ENCODE measurements at places on chromosomes 12 and 14. TPM values are rescaled to one million over a fixed set of nuclear protein-coding genes. Genes with fewer than 3 reads are reported as not detected.

- no peak for DNase-seq
Measured at GRCh38 chr12:51216642-51217041, 1.2 kb downstream of the POU6F1 start.

GRCh38 chr14:24840204-24840893 lies 206.4 kb upstream of the GZMB start:
- no peak for DNase-seq

GRCh38 chr14:81819344-81819743 lies 285.7 kb upstream of the SEL1L start:
- DNase-seq, result no peak

- no peak for DNase-seq
Measured at GRCh38 chr14:98445718-98446117, 826.3 kb downstream of the BCL11B start.

GRCh38 chr12:88958153-88958552 lies 377.9 kb upstream of the KITLG start:
- DNase-seq, result no peak

DNA sequence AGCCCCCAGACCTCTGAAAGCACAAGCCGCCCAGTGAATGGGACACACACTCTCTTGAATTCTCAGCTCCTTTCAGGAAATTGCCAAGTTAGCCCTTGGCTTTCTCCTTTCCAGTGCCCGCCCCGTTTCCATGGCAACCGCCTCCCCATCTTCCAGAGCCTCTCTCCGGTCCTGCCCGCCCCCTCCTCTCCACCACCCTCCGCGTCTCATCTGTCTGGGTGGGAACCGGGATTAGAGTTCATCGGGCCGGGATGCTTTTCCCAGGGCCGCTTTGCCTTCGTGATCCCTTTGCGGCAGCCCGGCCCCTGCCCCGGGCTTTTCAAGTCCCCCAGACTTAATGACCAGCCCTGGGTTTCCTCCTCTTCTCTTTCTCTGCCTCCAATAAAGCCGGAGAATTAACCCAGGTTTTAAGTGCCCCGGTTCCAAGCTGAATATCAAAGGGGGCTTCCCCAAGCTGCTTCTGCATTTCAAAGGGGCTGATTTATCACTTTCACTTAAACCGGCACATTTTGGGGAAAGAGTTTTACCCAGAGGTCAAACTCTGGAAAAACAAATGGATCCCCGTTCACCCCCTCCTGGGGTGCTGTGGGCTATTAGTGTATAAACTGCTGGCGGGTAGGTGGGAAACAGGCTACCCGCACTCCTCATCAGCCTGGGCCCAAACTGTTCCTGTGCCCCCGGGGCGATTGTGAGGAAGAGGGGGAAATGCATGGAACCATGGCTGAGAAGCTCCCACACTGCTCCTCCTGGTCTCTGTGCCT lies 101.7 kb downstream of the ZFP36L1 start:
- no peak for DNase-seq

- no peak for DNase-seq
Measured at GRCh38 chr14:101737414-101738339, 23.8 kb upstream of the PPP2R5C start.

GRCh38 chr14:55532645-55533344 lies 47.2 kb upstream of the KTN1 start:
- no peak for DNase-seq

DNA sequence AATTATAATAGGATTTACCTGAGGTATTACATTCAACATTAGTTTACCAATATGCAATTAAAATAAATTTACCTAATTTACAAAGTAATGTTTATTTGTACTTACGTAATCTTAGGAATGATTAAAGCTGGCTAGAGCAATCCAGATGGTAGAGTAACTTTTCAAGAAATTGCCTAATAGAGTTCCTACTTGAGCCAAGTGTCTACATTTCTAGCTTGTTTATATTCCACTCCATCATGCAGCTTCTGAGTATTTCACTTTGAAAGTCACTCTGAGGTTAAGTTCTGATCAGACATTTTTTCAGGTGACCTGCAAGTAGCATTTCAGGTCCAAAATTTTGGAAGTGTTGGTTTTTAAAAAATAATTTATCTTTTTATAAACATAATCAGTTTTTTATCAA lies 1080.7 kb downstream of the TRHDE start:
- DNase-seq, result no peak

DNA sequence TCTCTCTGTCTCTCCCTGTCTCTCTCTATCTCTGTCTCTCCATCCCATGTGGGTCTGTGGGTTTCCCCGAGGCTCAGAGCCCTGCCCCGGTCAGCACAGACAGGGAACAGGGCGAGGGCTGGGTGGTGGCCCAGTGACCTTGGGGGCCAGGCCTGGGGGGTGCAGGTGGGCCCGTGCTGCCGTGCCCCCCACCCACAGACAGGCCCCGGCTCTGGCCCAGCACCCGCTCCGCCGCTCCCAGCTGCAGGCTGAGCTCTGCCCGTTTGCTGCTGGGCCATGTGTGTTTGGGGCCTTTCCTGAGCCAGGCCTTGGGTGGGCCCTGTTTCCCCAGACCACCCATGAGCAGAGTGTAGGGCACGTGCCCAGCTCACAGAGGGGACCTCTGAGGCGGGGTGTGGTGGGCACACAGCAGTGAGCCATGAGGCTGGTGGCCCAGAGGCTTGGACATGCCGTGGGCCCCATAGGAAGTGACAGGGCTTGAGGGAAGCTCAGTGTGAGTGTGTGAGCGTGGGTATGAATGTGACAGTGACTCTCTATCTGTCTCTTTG lies 51.0 kb downstream of the TMEM121 start:
- no peak for DNase-seq

DNA sequence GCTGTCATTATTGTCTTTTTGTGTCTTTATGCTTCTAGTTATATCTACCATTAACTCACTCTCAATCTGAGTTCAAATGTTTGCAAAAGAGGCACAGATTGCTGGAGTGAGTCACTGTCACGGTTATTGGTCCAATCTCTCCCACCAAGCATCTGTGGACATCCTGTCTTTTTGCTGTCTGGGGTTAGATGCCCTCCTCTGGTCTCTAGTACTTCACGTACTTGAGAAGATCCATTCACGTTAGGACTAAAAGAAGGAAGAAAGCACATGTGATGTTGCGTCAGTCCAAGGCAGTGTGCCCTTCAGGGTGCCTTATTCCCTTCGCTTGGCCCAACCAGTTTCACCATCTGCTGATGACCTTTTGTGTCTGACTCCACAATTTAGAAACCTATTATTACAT lies 72.3 kb upstream of the STXBP6 start:
- DNase-seq, result no peak

DNA sequence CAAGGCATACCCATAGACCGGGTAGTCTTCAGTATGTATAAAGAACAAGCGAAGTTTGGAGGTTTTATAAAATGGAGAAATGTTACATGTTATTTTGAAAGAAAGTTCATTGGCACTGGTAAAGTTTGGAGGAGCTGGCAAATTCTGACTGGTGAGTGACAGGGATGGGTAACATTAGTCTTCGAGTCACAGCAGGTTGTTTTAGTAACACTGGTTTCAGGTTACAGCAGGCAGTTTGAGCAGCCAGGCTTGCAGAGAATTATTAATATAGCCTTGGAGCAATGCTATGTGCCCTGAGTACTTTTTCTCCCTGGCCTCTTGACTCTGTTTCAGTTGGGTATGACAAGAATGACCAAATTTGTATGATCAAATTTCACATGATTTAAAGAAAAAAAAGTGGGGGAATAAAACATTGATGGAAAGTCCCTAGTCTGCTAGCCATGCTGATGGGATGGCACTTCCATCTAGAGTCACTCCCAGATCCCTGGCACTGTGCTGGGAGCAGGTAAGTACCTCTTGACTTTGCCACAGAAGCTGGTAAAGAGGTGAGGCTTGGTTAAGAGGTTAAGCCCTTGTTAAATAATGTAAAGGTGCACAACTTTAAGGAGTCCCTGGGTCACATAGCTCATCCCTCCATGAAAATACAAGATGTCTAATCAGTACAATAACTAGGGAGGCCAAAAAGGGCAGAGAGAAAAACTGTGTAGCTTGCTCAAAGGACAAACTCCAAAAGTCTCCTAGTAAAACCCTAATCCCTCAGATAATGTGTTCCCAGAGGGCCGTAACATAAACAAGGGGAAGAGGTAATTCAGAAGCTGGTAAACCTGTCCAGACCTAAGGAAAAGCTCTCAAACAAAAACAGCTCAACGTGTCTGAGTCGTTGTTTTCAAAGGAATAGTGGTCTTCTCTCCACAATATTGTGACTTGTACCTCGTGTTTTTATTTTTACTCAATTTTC lies 12.7 kb upstream of the SVOP start:
- no peak for DNase-seq

- no peak for DNase-seq
Measured at GRCh38 chr12:6277982-6278438, 32.5 kb upstream of the PLEKHG6 start.

- DNase-seq, result no peak
Measured at GRCh38 chr12:6539707-6540134, 5.4 kb downstream of the GAPDH start.

Gene PGF
- total RNA-seq, result 2.2 TPM

Gene TMEM119
- total RNA-seq, result not detected

Gene MYF5
- not detected for total RNA-seq

Gene PLD4
- not detected for total RNA-seq

Gene FRMD6
- total RNA-seq, result 53.1 TPM

Gene BCL11B
- total RNA-seq, result 0.02 TPM

Gene LRTM2
- total RNA-seq, result not detected

Gene EAPP
- total RNA-seq, result 47.1 TPM

Gene GCH1
- total RNA-seq, result 17.0 TPM

Gene DCN
- total RNA-seq, result 0.84 TPM

All from A172 (cell line).